ENCODE measurements at places on chromosomes 16 and 17.

DNA sequence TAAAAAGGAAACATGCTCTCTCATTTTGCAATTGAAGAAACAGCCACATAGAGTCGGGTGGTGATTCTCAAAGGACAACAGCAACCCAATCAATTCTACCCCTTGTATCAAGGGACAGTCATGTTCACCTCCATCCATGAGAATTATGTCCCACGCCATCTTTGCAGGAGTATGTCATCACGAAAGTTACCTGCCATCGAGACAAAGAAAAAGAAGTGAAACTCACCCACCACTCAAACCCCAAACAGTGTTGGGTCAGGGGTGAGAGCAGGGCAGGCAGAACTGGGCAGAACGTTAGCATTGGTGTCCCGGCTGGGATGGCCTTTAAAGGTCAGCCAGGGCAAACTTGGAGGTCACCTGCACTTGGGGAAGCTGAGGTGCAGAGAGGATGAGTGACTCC, 24.2 kb upstream of the HNF1B start:
- no peak for DNase-seq

- DNase-seq: no peak
Measured at GRCh38 chr17:73534209-73534909, 109.9 kb downstream of the SDK2 start.

GRCh38 chr17:60640503-60640902, 37.1 kb upstream of the BCAS3 start:
- no peak for DNase-seq

DNA sequence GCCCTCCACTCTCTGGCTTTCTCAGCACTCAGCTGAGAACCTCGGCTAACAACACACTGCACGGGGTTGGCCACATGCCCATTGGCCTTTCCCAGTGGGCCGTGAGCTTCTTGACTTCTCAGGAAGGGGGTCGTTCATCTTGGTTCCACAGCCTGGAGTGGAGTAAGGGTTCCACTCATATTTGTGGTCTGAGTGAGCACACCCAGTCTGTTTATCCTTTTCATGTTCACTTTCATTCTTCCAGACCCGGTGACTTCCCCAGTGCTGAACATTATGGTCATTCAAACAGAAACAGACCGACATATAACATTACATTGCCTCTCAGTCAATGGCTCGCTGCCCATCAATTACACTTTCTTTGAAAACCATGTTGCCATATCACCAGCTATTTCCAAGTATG, 8.2 kb downstream of the MILR1 start:
- no peak for DNase-seq

GRCh38 chr16:86604436-86605193, 26.3 kb downstream of the FOXL1 start:
- no peak for DNase-seq

DNA sequence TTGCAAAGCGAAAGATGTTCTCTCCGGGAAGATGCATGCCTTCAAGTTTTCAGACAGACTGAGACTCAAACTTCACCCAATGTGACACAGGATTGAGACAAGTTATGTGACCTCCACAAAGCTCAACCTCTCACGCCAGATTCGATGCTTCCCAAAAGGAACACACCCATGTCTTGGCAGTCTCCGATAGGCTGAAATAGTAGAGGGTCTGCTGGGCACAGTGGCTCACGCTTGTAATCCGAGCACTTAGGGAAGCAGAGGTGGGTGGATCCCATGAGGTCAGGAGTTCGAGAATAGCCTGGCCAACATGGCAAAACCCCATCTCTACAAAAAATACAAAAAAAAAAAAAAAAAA, 22.1 kb downstream of the ZFHX3 start:
- no peak for DNase-seq

DNA sequence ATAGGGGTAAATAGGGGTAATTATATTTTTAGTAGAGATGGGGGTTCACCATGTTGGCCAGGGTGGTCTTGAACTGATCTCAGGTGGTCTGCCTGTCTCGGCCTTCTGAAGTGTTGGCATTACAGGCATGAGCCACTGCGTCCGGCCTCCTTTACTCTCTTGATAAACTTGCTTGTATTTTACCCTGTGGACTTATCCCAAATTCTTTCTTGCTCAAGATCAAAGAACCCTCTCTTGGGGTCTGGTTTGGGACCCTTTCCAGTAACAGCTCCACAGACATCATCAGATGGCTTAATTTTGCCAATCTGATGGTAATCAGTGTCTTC, 5.6 kb upstream of the C1QTNF1 start:
- no peak for DNase-seq
